Stimulated activated CD4-positive, alpha-beta T cell treated with anti-CD3 and anti-CD28 coated beads, Interleukin-4, amount 100 ng/mL, for 4 hours (primary cell): ENCODE measurements at places on chromosomes 13 and 19.

GRCh38 chr13:44298314-44298713, 75.3 kb upstream of the SERP2 start:
- DNase-seq = no peak

DNA sequence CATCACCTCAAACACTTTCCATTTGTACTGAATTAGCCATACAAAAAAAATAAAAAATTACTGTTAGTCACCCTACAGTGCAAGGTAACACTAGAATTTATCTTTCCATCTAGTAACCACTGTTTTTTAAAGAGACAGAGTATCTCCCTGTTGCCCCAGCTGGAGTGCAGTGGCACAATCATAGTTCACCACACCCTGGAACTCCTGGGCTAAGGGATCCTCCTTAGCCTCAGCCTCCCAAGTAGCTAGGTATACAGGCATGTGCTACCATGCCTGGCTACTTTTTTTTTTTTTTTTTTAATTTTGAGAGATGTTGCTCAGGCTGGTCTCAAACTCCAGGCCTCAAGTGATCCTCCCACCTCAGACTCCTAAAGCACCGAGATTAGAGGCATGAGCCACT, 17.9 kb downstream of the ANKRD10 start:
- no peak for DNase-seq

DNA sequence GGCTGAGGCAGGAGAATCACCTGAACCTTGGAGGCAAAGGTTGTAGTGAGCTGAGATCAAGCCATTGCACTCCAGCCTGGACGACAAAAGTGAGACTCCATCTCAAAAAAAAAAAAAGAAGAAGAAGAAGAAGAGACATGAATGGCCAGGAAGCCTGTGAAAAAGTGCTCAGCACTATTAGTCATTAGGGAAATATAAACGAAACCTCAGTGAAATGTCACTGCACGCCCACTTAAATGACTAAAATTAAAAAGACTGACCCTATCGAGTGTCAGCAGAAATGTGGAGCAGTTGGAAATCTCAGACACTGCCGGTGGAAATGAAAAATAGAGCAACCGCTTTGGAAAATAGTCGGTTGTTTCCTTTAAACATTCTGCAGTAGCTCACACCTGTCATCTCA, 5.5 kb upstream of the TYROBP start:
- no peak for DNase-seq

DNA sequence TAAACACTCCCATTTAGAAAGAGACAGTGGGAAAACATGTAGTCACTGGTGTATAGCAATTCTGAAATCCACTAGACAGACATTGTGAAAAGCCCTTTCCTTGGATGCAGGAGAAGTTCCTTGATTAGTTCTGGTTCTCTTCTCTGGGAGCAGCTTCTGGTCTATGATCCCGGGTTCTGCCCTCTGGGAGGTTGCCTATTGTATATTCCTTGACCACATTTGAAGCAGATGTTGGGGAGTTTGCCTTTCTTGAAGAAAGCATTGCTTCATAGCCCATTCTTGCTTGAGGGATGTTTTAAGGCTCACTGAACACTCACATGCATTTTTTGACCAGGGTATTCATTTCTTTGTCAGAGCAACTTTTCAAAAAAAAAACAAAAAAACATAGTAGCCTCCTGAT, 211.9 kb downstream of the NDFIP2 start:
- DNase-seq = no peak

DNA sequence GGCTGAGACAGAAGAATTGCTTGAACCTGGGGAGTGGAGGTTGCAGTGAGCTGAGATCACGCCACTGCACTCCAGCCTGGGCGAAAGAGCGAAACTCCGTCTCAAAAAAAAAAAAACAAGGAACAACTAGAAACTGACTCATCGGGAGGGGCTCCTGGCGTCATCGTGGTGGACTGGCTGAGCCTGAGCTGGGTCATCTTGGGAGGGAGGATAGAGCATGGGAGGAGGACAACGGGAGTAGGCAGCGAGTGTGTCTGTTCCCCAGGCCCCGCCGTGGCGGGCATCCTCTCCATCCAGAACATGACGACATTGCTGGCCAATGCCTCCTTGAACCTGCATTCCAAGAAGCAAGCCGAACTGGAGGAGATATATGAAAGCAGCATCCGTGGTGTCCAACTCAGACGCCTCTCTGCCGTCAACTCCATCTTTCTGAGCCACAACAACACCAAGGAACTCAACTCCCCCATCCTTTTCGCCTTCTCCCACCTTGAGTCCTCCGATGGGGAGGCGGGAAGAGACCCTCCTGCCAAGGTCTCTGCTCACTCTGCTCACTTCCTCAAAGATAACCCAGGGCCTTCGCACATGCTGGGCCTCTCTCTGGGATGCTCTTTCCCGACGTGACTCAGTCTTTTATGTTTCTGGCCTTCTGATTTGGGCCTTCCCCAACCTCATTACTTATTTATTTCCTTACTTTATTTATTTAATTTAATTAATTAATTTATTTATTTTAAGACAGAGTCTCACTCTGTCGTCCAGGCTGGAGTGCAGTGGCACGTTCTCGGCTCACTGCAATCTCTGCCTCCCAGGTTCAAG, 16.6 kb downstream of the DDX39A start:
- no peak for DNase-seq
